ENCODE measurements at places on chromosomes 2 and 18.

- H3K27me3 ChIP-seq, result peaks cover 82% of the 10 kb centered on the region
- DNase-seq, result no peak
- H3K4me3 ChIP-seq, result peak overlapping the region; percentile 33
- no peak overlapping the region for H3K27ac ChIP-seq
- H3K4me1 ChIP-seq, result peaks cover 12% of the 10 kb centered on the region
- no peaks in the 10 kb centered on the region for H3K36me3 ChIP-seq
Measured at GRCh38 chr2:219254590-219255201, 978 bp upstream of the TUBA4A start.

- no peaks in the 10 kb centered on the region for H3K27me3 ChIP-seq
- no peak overlapping the region for H3K27ac ChIP-seq
- no peak for DNase-seq
- H3K36me3 ChIP-seq, result no peaks in the 10 kb centered on the region
Measured at GRCh38 chr2:88855620-88856408, 164.3 kb downstream of the RPIA start.

- H3K4me3 ChIP-seq, result no peak overlapping the region
- H3K36me3 ChIP-seq, result no peaks in the 10 kb centered on the region
- H3K4me1 ChIP-seq, result peaks cover 29% of the 10 kb centered on the region
- no peaks in the 10 kb centered on the region for H3K27me3 ChIP-seq
Measured at GRCh38 chr2:54347622-54348021, 91.6 kb upstream of the TSPYL6 start.

DNA sequence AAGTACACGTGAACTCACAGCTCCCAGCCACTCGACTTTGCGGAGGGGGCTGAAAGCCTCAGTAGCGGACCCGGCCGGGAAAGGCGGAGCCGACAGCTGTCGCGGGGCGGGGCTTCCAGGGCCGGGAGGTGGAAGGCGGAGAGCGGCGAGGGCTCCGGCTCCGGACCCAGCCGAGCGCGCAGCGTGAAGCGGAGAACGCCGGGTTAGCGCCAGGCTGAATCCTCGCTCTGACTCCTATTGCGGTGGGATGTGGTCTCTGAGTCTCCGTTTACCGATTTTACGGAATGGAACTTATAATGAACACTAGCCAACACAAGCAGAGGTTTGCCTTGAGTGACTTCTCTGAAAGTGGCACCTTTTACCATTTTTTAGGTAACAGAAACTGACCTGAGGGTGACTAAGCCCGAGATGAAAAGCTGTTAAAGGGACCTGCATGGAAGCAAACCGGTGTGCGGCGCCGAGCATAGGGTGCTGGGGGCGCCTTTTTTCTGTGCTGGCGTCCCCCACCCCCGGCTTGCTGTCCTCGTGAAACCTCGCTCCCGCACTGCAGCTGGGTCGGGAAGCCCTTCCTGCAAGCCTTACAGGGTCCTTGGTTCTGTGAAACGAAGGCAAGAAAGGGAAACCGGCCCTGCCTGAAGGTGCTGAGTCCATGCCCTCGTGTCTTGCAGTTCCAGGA, 72.9 kb downstream of the EN1 start:
- peak overlapping the region; percentile 41 for H3K4me3 ChIP-seq
- no peaks in the 10 kb centered on the region for H3K4me1 ChIP-seq
- peaks cover 54% of the 10 kb centered on the region for H3K27me3 ChIP-seq
- DNase-seq, result peak; percentile 65

DNA sequence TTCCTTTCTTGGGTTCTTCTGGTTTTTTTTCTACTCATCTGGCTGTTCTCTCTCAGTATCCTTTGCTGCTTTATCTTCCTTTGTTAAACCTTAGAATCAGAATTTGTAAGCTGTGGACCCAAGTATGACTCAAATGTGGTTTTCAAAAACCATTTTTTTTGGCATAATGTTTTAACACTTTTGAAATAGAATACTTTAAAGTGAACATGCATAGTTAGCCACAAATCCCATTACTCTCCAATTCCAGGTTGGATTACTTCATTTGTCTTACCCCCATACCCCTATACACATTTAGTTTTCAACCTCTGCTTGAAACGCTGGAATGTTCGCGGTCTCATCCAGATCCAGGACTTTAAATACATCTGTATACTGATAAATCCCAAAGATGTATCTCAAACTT, 29.1 kb downstream of the ALMS1 start:
- no peak overlapping the region for H3K4me3 ChIP-seq
- peak; percentile 61 for DNase-seq
- H3K36me3 ChIP-seq, result peaks cover 2% of the 10 kb centered on the region
- no peak overlapping the region for H3K27ac ChIP-seq
- no peaks in the 10 kb centered on the region for H3K27me3 ChIP-seq

- H3K4me3 ChIP-seq, result no peak overlapping the region
- no peaks in the 10 kb centered on the region for H3K27me3 ChIP-seq
- H3K27ac ChIP-seq, result no peak overlapping the region
- H3K4me1 ChIP-seq, result peaks cover 5% of the 10 kb centered on the region
Measured at GRCh38 chr2:69668598-69668997, 25.1 kb upstream of the AAK1 start.

DNA sequence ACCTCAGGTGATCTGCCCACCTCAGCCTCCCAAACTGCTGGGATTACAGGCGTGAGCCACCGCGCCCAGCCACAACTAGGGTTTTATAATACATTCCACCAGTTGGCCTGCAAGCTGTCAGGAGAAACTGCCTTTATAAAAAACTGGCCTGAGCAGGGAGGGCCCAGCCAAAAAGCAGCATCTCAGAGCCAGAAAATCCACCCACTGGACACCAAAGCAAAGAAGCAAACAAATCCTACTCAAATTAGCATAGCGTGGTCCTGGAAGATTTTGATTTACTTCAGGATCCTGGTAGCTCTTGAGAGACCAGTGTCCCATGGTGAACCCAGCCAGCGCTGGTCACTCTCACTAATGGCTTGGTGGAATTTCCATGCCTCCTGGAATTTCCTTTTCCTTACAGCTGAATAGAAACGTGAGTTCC, 60.0 kb upstream of the PXDN start:
- no peaks in the 10 kb centered on the region for H3K4me1 ChIP-seq
- H3K27me3 ChIP-seq, result peaks cover 20% of the 10 kb centered on the region
- no peak for DNase-seq
- H3K27ac ChIP-seq, result no peak overlapping the region

DNA sequence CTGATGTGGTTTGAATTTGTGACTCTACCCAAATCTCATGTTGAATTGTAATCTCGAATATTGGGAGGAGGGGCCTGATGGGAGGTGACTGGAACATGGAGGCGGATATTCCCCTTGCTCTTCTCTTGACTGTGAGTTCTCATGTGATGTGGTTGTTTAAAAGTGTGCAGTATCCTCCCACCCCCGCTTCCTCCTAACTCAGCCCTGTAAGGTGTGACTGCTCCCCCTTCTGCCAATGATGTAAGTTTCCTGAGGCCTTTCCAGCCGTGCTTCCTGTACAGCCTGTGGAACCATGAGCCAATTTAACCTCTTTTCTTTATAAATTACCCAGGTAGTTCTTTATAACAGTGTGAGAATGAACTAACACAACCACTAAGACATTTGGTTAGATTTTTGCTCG, 458.4 kb downstream of the THSD7B start:
- H3K4me3 ChIP-seq, result no peak overlapping the region
- no peaks in the 10 kb centered on the region for H3K36me3 ChIP-seq
- H3K27me3 ChIP-seq, result no peaks in the 10 kb centered on the region
- no peak for DNase-seq

DNA sequence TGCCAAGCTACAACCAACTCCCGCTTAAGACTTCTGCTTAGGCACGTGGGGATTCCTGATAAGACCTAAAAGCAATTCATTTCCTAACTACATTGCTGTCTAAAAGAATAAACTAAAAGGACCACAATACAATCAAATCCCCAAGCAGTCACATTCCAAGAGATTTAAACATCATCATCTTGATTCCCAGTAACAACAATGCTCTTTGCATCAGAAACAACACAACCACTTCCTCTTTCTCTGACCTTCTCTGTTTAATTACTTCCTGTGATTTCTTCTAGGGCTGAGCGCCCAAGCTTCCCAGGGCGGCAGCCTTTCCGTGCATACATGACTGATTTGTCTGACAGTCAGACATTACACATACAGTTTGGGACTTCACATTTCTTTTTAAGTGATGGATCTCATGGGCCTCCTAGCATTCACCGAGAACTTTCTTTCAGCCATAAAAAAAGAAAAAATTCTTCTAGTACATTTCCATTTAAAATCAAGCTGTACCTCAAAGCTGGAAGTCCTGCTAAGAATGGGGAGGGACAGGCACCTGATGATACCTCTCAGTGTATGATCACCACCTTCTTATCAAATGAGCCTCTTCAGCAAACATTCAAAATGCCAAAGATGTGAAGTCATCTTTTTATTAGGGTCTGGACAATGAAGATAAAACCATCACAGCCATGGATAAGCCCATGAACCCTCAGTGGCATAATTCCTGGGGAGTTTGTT, 11.5 kb downstream of the SPRED2 start:
- H3K27ac ChIP-seq, result peak overlapping the region; percentile 2
- peaks cover 15% of the 10 kb centered on the region for H3K4me1 ChIP-seq
- no peak overlapping the region for H3K4me3 ChIP-seq
- DNase-seq, result no peak
- no peaks in the 10 kb centered on the region for H3K36me3 ChIP-seq

- no peak for DNase-seq
- H3K36me3 ChIP-seq, result no peaks in the 10 kb centered on the region
- no peak overlapping the region for H3K27ac ChIP-seq
- no peaks in the 10 kb centered on the region for H3K27me3 ChIP-seq
- peaks cover 23% of the 10 kb centered on the region for H3K4me1 ChIP-seq
- H3K4me3 ChIP-seq, result no peak overlapping the region
Measured at GRCh38 chr18:51011709-51012108, 18.3 kb upstream of the SMAD4 start.

GRCh38 chr2:30655660-30656059, 151.6 kb downstream of the CAPN13 start:
- no peak overlapping the region for H3K4me3 ChIP-seq
- H3K36me3 ChIP-seq, result no peaks in the 10 kb centered on the region
- H3K27ac ChIP-seq, result no peak overlapping the region
- no peaks in the 10 kb centered on the region for H3K4me1 ChIP-seq
- no peaks in the 10 kb centered on the region for H3K27me3 ChIP-seq
- no peak for DNase-seq

- no peaks in the 10 kb centered on the region for H3K27me3 ChIP-seq
- peak overlapping the region; percentile 94 for H3K27ac ChIP-seq
- no peak for DNase-seq
- no peaks in the 10 kb centered on the region for H3K36me3 ChIP-seq
- peaks cover 5% of the 10 kb centered on the region for H3K4me1 ChIP-seq
- no peak overlapping the region for H3K4me3 ChIP-seq
Measured at GRCh38 chr2:226837334-226837733, 1.5 kb downstream of the RHBDD1 start.

GRCh38 chr18:50287028-50287440, 458 bp downstream of the CXXC1 start:
- peak overlapping the region; percentile 66 for H3K4me3 ChIP-seq
- no peak overlapping the region for H3K27ac ChIP-seq
- no peaks in the 10 kb centered on the region for H3K27me3 ChIP-seq
- H3K4me1 ChIP-seq, result no peaks in the 10 kb centered on the region

DNA sequence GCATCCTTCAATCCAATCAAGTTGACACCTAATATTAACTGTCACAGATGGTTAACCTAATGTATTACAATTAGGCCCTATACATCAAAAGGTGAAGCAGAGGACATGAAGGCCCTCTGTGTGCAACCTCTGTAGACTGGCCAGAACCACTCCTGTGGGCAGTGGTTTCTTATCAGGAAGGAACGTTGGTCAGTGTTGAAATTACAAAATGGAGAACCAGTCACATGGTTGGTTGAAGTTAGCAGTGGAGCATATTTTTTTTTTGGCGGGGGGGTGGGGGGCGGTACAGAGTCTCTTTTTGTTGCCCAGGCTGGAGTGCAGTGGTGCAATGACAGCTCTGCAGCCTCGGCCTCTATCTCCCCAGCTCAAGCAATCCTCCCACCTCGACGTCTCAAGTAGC, 19.8 kb downstream of the RNU2-63P start:
- no peaks in the 10 kb centered on the region for H3K27me3 ChIP-seq
- H3K4me1 ChIP-seq, result no peaks in the 10 kb centered on the region
- no peak overlapping the region for H3K27ac ChIP-seq
- H3K4me3 ChIP-seq, result no peak overlapping the region
- no peak for DNase-seq

GRCh38 chr18:79527656-79528315, 132.1 kb downstream of the NFATC1 start:
- no peak overlapping the region for H3K4me3 ChIP-seq
- H3K27ac ChIP-seq, result no peak overlapping the region
- no peak for DNase-seq
- no peaks in the 10 kb centered on the region for H3K4me1 ChIP-seq
- H3K36me3 ChIP-seq, result peaks cover 5% of the 10 kb centered on the region

- peak overlapping the region; percentile 17 for H3K4me3 ChIP-seq
- H3K36me3 ChIP-seq, result no peaks in the 10 kb centered on the region
- no peak for DNase-seq
- peaks cover 11% of the 10 kb centered on the region for H3K4me1 ChIP-seq
- H3K27ac ChIP-seq, result peak overlapping the region; percentile 71
- no peaks in the 10 kb centered on the region for H3K27me3 ChIP-seq
Measured at GRCh38 chr2:161243905-161244304, 64.3 kb upstream of the PSMD14 start.

GRCh38 chr2:181281206-181281832, 175.9 kb upstream of the ITGA4 start:
- no peak overlapping the region for H3K27ac ChIP-seq
- H3K4me1 ChIP-seq, result no peaks in the 10 kb centered on the region
- no peak for DNase-seq
- H3K27me3 ChIP-seq, result no peaks in the 10 kb centered on the region

GRCh38 chr18:50836521-50836957, 16.7 kb upstream of the MRO start:
- H3K27ac ChIP-seq, result no peak overlapping the region
- no peaks in the 10 kb centered on the region for H3K36me3 ChIP-seq
- H3K27me3 ChIP-seq, result no peaks in the 10 kb centered on the region
- peak; percentile 68 for DNase-seq
- no peak overlapping the region for H3K4me3 ChIP-seq

DNA sequence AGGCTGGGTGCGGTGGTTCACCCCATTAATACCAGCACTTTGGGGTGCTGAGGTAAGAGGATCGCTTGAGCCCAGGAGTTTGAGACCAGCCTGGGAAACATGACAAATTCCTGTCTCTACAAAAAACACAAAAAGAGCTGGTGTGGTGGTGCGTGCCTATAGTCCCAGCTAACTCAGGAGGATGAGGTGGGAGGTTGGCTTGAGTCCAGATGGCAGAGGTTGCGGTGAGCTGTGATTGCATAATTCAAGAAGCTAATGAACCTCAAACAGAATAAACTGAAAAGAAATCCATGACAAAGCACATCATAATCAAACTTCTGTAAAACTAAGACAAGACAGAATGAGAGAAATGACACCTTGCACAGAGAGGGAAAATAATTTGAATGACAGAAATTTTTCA, 54.8 kb downstream of the SEMA4F start:
- H3K4me3 ChIP-seq, result no peak overlapping the region
- H3K27me3 ChIP-seq, result no peaks in the 10 kb centered on the region
